HCEC 1CT (cell line): ENCODE measurements at places on chromosomes 6 and 20.

GRCh38 chr20:10622657-10623418 is 51.0 kb downstream of the JAG1 start:
- DNase-seq = peak; percentile 21

DNA sequence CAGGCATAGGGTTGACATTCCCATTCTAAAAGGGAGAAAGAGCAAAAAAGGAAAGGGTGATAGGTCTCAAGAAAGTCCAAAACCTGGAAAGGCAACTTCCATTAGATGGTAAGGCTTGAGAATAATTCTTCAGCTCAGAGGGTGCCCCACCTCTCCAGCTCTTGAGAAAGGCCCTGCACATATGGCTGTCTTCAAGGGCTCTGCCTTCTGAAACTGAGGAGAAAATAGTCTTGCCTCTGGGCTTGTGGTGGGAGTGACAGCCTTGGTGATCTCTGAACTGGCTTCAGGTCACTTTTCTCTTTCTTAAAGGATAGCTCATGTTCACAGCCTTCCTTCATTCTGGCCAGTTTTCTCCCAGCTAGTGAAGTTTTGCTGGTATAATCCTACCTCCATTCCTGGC is 35.6 kb upstream of the NR2E1 start:
- DNase-seq = no peak

DNA sequence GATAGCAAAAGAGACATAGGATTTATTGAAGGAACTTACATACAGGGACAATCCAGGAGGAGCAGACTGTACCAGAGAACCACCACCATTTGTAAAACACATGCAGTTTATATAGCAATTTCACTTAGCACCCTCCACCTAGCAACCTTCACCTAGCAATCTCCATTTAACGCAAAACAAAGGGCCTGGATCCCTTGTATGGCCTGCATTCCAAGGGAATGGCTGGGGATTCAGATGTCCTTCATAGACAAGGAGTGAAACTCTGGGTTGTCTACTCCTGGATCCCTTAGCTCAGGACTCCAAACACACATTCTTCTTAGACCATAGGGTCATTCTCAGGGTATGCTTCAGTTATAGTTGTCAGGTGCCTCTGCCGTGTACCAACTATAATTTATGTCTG is 1324.9 kb downstream of the HACE1 start:
- DNase-seq = no peak

GRCh38 chr6:149324428-149324827 is 6.9 kb downstream of the TAB2 start:
- DNase-seq = no peak

DNA sequence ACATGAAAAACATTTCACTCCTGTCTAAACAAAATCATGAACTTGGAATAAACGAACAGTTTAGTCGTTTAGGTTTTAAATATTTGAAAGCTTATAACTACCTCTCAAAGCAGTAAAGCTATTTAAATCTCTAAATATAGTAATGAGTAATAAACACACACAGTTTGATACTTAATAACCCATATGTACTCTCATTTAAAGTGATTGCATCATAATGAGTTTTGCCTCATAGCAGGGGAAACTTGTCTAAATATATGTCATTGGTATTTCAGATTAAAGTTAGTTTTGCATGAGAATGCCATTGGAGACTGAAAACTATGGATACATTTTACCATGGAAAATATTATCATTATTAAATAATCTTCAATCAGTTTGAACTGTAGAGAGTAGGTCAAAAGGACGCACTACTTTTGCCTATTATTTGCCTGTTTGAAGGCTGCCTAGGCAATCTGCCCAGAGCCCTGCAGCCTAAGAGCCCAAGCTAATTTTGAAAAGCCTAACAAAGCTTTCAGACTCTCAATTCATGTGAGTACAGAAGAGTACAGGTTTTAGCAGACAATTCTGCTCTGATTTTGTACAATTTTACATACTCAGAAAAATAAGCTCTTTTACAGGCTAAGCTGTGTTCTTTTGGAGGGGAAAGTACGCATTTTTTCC is 632.8 kb downstream of the HACE1 start:
- no peak for DNase-seq
